ENCODE measurements at places on chromosomes 2 and 18.

- DNase-seq = no peak
Observed at GRCh38 chr2:152241948-152242729, 66.6 kb upstream of the STAM2 start.

DNA sequence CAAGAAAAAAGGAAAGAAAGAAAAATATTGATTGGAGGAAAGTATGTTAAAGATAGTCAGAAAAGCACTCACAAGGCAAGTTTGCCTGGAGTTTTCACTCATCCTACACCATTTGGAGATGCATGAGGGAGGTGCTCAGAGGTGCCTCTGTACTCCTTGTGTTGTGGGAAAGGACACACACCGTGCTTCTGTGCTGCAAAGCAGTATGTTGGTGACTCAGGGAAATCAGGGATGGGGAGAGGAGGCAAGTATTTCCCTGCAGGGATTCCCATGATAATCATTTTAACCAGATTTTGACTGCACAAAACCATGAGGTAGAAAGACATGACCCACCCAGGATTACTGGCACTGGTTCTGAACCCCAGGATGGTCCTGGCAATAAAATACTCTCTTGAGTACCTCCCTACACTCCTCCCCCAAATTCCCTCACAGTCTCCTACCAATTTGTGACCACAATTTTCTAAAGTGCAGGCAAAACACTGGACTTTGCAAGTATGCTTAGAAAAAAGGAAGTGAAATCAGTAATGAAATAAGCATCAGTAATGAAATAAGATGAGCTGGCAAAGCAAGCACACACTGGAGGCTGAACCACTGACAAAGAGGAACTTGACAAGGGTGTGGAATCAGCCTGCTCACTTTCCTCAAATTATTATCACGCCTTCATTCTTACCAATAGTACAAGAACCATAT, 155.5 kb upstream of the ACVR2A start:
- DNase-seq = peak; percentile 56

- DNase-seq = no peak
Observed at GRCh38 chr2:213411582-213412289, 127.5 kb downstream of the SPAG16 start.

GRCh38 chr2:217017456-217018252, 157.8 kb upstream of the TNP1 start:
- no peak for DNase-seq

DNA sequence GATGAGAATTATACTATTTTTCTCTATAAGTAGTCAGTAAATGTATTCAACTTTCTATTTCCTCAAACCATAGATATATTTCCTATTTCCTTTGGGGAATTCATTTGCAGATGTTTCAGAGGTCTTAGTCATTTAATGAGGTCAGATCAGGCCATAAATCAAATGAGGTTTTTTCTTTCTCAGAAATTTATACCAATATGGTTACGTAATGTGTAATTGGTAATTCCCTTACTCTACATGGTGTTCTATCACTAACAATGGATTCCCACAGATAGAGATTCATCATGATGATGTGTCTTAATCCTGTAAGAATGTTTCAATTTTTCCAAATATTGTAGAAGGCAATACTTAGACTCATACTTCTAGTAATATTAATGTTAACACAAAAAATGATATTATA, 108.0 kb downstream of the DPP4 start:
- no peak for DNase-seq
